ENCODE measurements at places on chromosomes 4 and X. TPM values are rescaled to one million over a fixed set of nuclear protein-coding genes. Genes with fewer than 3 reads are reported as not detected.

Gene SHOX
- 0.18 TPM for total RNA-seq

DNA sequence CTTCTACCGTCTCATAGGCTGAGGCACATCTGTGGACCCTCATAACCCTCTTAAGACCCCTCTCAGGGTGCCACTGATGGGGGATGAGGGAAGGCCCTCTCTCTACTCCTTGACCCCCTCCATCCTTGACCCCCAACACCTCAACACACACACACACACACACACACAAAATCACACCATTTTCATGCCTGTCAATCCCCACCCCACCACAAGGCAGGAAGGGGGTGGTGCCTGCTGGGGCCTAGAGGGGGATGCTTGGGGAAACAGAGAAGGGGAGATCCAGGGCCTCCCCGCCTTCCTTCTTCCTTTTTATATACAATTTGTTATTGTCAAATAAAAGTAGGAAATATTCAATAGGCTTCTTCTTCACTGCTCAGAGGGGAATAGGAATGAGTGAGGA, 1.2 kb upstream of the EBP start:
- DNase-seq: no peak

- DNase-seq: no peak
Observed at GRCh38 chrX:71919431-71919830, 8.8 kb downstream of the NHSL2 start.

Gene DDIT4L
- 2.1 TPM for total RNA-seq

GRCh38 chr4:74603186-74603585, 158.2 kb downstream of the AREG start:
- no peak for DNase-seq

DNA sequence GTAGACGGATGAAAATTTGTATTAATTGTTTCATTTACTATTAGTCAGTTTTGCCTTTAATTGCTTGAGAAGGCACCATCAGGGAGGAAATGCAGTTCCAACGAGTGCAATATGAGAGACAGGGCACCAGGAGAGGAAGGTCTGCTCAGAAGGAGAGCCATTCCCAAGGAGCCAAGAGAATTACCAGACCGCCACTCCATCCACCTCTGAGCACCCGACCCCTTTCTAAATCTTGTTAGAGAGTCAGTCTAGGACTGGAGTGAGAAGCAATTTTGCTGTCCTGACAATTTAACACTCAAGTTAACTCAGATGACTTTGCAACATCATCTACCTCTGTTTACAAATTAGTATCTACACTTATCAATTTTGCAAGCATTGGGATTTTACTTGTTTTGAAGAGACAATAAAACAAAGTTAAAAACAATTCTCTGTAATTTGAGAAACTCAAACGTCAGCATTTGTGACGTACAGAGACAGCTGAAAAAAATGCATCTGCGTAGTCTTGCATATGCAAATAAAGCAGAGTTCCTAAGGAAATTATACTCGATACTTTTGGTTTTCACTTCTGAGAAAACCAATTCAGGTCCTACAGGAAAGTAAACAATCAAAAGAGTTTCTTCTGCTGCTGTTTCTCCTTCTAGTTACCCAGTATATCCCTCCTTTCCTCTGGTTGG, 1704.7 kb upstream of the TENM3 start:
- DNase-seq: no peak

GRCh38 chr4:98775672-98776071, 117.3 kb upstream of the TSPAN5 start:
- no peak for DNase-seq
